ENCODE measurements at places on chromosomes 5 and 9. TPM values are rescaled to one million over a fixed set of nuclear protein-coding genes. Genes with fewer than 3 reads are reported as not detected.

DNA sequence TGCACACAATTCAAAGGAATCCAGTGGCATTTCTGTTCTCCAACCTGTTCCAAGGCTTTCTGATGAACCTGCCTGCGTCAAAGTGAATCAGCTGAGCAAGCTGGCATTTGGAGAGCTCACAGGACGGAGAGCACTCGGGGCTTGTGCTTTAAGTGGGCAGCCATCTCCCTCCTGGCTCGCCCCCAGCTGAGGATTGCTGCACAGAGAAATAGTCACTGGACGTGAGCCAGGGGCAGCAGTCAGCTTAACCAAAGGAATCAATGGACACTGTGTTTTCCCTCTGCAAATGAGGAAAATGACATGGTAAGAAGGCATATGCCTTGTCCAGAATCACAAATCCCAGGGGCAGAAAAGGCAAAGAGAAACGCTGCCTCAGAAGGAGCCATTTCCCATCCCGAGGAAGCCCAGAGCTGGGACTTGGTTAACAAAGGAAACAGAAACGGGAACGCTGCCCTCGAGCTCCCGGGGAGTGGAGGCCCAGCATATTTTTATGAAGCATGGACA is 299.4 kb downstream of the ZSWIM6 start:
- H3K36me3 ChIP-seq, result no peaks in the 10 kb centered on the region
- H3K4me1 ChIP-seq, result no peaks in the 10 kb centered on the region
- no peaks in the 10 kb centered on the region for H3K27me3 ChIP-seq
- H3K27ac ChIP-seq, result peak overlapping the region; percentile 67

GRCh38 chr5:79001471-79001870 is 16.4 kb upstream of the ARSB start:
- H3K4me1 ChIP-seq, result no peaks in the 10 kb centered on the region
- H3K4me3 ChIP-seq, result no peak overlapping the region
- no peaks in the 10 kb centered on the region for H3K27me3 ChIP-seq
- no peaks in the 10 kb centered on the region for H3K36me3 ChIP-seq
- no peak overlapping the region for H3K27ac ChIP-seq

GRCh38 chr5:111935009-111935408 is 178.0 kb upstream of the NREP start:
- H3K27ac ChIP-seq, result no peak overlapping the region
- H3K36me3 ChIP-seq, result no peaks in the 10 kb centered on the region
- H3K4me1 ChIP-seq, result peaks cover 20% of the 10 kb centered on the region
- no peak for DNase-seq

DNA sequence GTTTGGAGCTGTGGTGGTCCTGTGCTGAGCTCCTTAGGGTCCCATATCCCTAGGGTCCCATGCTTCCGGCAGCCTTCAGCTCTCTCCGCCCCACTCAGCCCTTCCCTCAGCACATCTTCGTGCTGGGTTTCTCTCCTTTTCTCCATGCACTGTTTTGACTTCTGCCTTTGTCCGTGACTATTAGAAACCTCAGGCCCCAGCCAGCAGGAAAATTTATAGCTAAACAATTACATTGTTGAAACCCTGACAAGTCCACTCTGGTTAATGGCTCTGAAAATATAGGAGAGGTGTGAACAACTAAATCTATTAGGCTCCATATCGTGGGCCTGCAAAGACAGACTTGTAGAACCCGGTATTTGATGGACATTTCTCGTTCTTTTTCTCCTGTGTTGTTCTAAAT is 523.7 kb downstream of the CCDC171 start:
- no peak overlapping the region for H3K27ac ChIP-seq
- H3K4me3 ChIP-seq, result no peak overlapping the region
- H3K36me3 ChIP-seq, result no peaks in the 10 kb centered on the region

LECT2 gene
- not detected for total RNA-seq

LYRM7 gene
- 25.2 TPM for total RNA-seq

- H3K4me3 ChIP-seq, result no peak overlapping the region
- no peaks in the 10 kb centered on the region for H3K36me3 ChIP-seq
- H3K27ac ChIP-seq, result no peak overlapping the region
- H3K4me1 ChIP-seq, result no peaks in the 10 kb centered on the region
Measured at GRCh38 chr9:138048184-138048583, 170.6 kb downstream of the CACNA1B start.

- H3K27ac ChIP-seq, result no peak overlapping the region
- H3K36me3 ChIP-seq, result no peaks in the 10 kb centered on the region
- H3K4me3 ChIP-seq, result no peak overlapping the region
Measured at GRCh38 chr5:66840511-66841013, 244.4 kb downstream of the MAST4 start.

GARIN3 gene
- not detected for total RNA-seq

- no peaks in the 10 kb centered on the region for H3K27me3 ChIP-seq
- no peak for DNase-seq
- no peak overlapping the region for H3K27ac ChIP-seq
- peaks cover 24% of the 10 kb centered on the region for H3K4me1 ChIP-seq
- H3K36me3 ChIP-seq, result no peaks in the 10 kb centered on the region
Measured at GRCh38 chr5:143017992-143018391, 247.8 kb downstream of the ARHGAP26 start.

DNA sequence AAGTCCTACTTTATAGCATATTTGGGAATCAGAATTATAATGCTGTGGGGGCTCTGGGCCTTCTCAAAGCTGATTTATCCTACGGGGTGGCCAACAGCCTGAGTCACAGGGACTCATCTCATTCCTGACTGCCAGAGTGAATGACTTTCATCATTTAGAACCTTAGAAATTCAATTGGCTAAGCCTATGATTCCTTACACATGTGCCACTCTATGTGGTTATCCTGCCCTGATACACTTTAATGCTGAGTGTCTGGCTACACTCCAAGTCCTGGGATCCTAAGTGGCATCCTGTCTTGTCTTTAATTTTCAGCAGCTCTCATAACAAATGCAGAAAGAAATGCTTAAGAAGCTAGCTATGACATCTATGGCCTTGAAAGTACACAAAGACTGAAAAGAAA is 75.2 kb upstream of the FREM1 start:
- no peaks in the 10 kb centered on the region for H3K27me3 ChIP-seq
- no peaks in the 10 kb centered on the region for H3K36me3 ChIP-seq
- DNase-seq, result no peak
- no peak overlapping the region for H3K27ac ChIP-seq
- H3K4me3 ChIP-seq, result no peak overlapping the region

GRCh38 chr9:31325778-31326177 is 1058.7 kb upstream of the ACO1 start:
- H3K4me1 ChIP-seq, result no peaks in the 10 kb centered on the region
- H3K36me3 ChIP-seq, result no peaks in the 10 kb centered on the region
- no peak overlapping the region for H3K27ac ChIP-seq
- no peak for DNase-seq

DNA sequence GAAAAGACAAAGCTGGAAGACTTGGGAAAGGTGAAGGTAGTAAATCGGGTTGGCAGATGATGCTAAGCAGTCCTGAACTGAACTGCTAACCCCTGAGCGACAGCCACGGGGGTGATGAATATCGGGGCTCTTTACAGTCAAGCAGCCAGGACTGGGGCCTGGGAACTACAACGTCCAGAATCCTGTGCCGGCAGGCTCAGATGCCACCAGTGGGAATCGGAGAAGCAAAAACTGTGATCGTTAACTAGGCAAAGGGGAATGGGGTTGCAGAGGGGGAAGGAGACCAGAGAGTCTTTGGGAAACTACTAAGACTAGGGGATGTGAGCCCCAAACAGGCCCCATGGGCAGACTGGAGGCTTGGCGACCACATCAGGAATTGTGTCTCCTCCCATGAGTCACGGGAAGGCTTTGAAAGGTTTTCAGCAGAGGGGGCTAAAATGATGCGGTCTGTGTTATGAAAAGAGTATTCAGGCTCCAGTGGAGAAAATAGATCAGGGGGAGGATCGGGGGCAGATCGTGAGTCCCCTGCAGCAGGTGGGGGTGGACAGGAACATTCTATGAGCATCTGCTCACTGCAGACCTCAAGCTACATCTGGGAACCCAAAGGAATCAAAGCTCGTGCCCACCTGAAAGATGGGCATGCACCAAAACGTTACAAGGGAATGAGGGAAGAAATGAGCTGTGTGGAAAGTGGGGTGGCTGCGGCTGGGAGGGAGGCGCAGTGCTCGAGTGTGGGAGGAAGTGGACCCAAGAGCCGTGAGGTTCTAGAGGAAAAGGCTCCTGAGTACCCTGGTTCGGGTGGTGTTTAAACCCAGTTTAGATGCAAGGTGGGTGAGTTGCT is 53.8 kb downstream of the HRH2 start:
- no peaks in the 10 kb centered on the region for H3K36me3 ChIP-seq
- no peaks in the 10 kb centered on the region for H3K27me3 ChIP-seq
- no peak overlapping the region for H3K4me3 ChIP-seq
- DNase-seq, result no peak
- H3K4me1 ChIP-seq, result peaks cover 39% of the 10 kb centered on the region
- no peak overlapping the region for H3K27ac ChIP-seq

DNA sequence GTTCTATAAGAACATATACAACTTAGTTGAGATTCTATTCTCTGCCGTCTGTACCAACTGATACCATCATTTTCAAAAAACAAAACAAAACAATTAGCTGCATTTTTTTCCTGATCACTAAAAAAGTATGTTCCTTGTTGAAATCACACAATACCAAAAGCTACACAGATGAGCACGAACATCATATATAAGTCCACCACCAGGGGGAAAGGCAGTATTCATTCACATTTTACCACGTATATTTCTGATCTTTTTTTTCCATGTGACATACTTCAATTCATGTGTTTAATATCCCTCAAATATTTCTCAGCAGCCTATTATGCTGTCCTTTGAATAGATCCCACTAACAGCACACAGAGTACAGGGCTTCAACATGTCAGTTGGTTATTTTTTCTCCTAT is 40.6 kb downstream of the IRX2 start:
- no peaks in the 10 kb centered on the region for H3K36me3 ChIP-seq
- H3K27me3 ChIP-seq, result no peaks in the 10 kb centered on the region
- H3K27ac ChIP-seq, result no peak overlapping the region
- no peak for DNase-seq
- H3K4me3 ChIP-seq, result no peak overlapping the region
- H3K4me1 ChIP-seq, result no peaks in the 10 kb centered on the region

GRCh38 chr9:130137081-130137640 is 35.0 kb upstream of the NCS1 start:
- peaks cover 30% of the 10 kb centered on the region for H3K4me1 ChIP-seq
- H3K27me3 ChIP-seq, result no peaks in the 10 kb centered on the region
- no peak for DNase-seq
- H3K27ac ChIP-seq, result no peak overlapping the region
- H3K4me3 ChIP-seq, result no peak overlapping the region
- H3K36me3 ChIP-seq, result peaks cover 34% of the 10 kb centered on the region

DNA sequence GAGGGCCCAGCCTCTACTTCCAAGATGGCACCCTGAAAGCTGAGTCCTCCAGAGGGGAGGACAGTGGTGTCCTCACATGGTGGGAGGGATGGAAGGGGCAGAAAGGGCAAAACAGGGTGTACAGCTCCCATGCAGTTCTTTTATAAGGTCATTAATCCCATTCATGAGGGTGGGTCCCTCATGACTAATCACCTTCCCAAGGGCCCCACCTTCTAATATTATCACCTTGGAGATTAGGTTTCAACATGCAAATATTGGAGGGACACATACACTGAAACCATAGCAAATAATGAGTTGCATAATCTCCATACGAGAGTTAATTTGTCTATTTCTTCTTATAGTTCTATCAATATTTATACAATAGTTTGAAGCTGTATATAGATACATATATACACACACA is 5.8 kb upstream of the ZBTB43 start:
- DNase-seq, result no peak
- no peaks in the 10 kb centered on the region for H3K36me3 ChIP-seq
- H3K4me3 ChIP-seq, result no peak overlapping the region
- no peak overlapping the region for H3K27ac ChIP-seq
- H3K27me3 ChIP-seq, result no peaks in the 10 kb centered on the region
- H3K4me1 ChIP-seq, result no peaks in the 10 kb centered on the region

ENC1 gene
- total RNA-seq, result 3.8 TPM

- H3K4me3 ChIP-seq, result no peak overlapping the region
- H3K27me3 ChIP-seq, result no peaks in the 10 kb centered on the region
- H3K4me1 ChIP-seq, result peaks cover 10% of the 10 kb centered on the region
- no peak for DNase-seq
- no peak overlapping the region for H3K27ac ChIP-seq
- H3K36me3 ChIP-seq, result no peaks in the 10 kb centered on the region
Measured at GRCh38 chr5:148746826-148747535, 79.4 kb upstream of the ADRB2 start.

CDH9 gene
- not detected for total RNA-seq

DNA sequence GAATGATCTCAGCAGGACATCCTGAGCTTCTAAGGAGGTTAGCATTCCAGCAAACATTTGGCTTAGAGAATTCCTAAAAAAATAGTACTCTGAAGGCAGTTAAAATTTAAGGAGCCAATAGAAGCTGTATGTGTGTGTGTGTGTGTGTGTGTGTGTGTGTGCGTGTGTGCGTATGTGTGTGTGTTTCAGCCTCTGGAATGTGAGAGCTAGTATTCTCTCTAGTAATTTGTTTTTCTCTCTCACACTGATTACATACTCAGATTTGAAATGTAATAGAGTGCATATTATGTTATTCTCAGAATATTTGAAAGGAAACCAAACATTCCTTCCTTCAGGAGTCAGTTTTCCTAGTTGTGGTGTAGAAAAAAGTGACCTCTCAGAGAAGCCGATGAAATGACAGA is 279.6 kb downstream of the TMEM38B start:
- no peak overlapping the region for H3K4me3 ChIP-seq
- no peak overlapping the region for H3K27ac ChIP-seq
- no peaks in the 10 kb centered on the region for H3K27me3 ChIP-seq
- no peaks in the 10 kb centered on the region for H3K36me3 ChIP-seq

GRCh38 chr5:134143944-134144941 is 29.8 kb downstream of the TCF7 start:
- no peaks in the 10 kb centered on the region for H3K27me3 ChIP-seq
- H3K4me1 ChIP-seq, result peaks cover 16% of the 10 kb centered on the region
- no peaks in the 10 kb centered on the region for H3K36me3 ChIP-seq
- no peak overlapping the region for H3K4me3 ChIP-seq

ACTBL2 gene
- not detected for total RNA-seq

DNA sequence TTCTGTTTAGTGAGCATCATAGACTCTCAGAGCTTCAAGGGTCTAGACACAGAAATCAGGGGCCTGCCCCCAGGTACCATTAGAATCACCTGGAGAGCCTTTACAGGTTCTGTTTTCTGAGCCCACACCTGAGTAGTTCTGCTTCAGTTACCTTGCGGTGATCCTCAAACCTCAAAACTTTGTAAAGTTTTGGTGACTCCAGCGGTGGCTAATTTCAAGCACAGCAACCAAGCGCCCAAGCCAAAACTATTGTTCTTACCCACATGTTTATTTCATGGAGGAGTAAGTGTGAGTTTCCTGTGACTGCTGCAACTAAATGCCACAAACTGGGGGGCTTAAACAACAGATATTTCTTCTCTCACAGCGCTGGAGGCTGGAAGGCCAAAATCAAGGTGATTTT is 108.9 kb downstream of the FOXD1 start:
- no peak overlapping the region for H3K4me3 ChIP-seq
- H3K36me3 ChIP-seq, result no peaks in the 10 kb centered on the region
- no peak for DNase-seq
- no peaks in the 10 kb centered on the region for H3K4me1 ChIP-seq
